ENCODE measurements at places on chromosomes 7 and 10.

GRCh38 chr10:42623929-42624328 lies 14.4 kb downstream of the ZNF33B start:
- DNase-seq = no peak

- no peak for DNase-seq
Observed at GRCh38 chr10:47370878-47371277, 13.2 kb downstream of the ZNF488 start.

DNA sequence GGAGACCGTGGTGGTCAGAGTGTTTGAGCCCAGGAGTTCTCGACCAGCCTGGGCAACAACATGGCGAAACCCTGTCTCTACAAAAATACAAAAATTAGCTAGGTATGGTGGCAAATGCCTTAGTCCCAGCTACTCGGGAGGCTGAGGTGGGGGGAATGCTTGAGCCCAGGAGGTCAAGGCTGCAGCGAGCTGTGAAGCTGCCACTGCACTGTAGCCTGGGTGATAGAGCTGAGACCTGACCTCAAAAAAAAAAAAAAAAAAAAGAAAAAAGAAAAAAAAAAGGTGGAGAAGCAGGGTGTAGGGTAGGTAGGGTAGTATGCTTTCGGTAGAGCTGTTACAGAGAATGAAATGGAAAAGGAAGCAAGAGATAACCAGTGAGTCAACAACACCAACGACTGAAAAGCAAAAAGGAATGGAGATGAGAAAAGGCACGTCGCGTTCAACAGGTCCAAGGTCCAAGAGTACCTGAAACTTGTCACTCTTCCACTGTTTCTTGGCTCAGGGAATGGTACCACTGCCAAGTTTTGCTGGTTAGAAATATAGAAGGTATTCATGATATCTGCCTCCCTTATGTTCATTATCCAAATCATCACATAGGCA lies 4.3 kb upstream of the RSBN1L start:
- no peak for DNase-seq

DNA sequence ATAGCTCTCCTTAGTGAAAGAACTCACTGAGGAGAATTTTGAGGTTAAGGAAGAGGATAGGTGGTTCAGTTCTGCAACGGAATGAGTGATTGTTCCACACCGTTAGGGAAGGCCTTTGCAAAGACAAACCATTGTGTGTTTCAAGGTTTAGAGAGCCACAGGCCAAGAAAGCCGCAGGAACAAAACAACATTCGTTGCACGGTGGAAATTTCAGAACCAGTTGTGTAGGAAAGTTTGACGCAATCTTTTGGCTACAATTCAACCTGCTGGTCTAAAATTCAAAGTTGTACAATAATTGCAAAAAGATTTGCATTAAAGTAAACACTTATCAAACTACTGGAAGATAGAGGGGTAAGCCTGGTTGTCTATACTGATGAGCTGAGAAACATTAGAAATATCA lies 91.4 kb downstream of the FAM107B start:
- no peak for DNase-seq

- no peak for DNase-seq
Observed at GRCh38 chr7:128841171-128841690, 11.0 kb downstream of the FLNC start.

GRCh38 chr7:25711940-25712339 lies 440.1 kb upstream of the NFE2L3 start:
- no peak for DNase-seq

- no peak for DNase-seq
Observed at GRCh38 chr10:47025540-47026300, 114.5 kb downstream of the PTPN20 start.

- DNase-seq = no peak
Observed at GRCh38 chr7:27709137-27710075, 30.6 kb upstream of the TAX1BP1 start.

DNA sequence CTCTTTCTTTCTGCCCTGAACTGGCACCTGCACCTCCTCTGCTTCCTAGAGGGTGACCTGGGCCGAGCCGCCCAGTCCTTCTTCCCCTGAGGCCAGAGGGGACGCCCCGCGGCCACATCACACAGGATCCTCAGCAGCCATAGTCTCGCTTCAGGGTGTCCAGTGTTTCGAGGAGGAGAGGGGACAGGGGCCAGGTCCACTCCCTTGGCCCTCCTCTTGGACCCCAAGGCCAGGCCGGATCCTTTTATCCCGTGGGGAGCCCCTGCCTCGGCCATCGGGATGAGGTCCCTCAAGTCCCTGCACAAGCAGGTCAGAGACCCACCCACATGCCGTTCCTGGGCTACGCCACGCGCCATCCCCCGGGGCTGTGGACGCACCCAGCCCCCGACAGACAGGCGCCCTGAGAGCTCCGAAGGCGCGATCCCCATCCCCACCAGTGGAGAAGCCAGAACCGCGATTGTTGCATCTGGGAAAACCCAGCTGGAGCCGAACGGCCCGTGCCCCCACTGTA lies 3.6 kb downstream of the BHLHA15 start:
- DNase-seq = no peak

- DNase-seq = no peak
Observed at GRCh38 chr10:53111529-53111928, 338.9 kb upstream of the MBL2 start.

DNA sequence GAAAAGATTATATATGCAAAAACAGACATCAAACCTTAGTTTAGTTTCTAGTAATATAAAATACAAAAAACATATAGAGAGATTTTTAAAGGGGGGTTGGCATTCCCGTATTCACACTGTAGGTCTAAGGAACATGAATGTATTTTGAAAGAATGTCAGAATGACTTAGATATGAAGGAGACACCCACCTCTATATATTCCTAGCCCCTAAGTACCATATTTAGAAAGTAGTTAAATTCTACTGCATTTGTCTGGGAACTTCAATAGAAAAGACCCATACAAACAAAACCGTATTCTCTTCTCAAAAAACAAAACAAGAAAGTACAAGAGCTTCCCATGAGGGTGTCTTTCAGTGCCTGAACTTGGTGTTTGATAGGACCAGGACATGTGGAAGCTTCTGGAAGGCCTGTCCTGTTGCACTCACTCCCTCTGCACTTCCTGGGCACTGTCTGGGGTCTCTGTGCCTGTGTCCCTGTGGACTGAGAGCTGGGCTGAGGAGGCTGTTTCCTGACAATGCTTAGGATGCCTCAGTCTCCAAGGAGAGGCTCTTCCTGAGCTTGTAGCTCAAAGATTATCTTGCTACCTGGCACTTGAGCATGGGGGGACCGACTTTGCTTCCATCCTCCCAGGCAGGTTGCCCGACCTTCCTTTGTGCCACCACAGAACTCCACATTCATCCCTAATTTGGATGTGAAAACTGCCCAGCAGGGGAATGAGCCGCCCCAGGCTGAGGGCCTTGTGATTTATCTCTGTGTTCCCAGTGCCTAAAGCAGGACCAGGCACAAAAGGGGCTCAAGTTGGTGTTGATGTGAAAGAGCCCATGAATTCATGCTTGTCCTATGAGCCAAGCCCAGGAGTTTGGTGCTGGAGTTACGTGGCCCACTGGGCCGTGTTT lies 44.4 kb upstream of the KLF6 start:
- DNase-seq = no peak

DNA sequence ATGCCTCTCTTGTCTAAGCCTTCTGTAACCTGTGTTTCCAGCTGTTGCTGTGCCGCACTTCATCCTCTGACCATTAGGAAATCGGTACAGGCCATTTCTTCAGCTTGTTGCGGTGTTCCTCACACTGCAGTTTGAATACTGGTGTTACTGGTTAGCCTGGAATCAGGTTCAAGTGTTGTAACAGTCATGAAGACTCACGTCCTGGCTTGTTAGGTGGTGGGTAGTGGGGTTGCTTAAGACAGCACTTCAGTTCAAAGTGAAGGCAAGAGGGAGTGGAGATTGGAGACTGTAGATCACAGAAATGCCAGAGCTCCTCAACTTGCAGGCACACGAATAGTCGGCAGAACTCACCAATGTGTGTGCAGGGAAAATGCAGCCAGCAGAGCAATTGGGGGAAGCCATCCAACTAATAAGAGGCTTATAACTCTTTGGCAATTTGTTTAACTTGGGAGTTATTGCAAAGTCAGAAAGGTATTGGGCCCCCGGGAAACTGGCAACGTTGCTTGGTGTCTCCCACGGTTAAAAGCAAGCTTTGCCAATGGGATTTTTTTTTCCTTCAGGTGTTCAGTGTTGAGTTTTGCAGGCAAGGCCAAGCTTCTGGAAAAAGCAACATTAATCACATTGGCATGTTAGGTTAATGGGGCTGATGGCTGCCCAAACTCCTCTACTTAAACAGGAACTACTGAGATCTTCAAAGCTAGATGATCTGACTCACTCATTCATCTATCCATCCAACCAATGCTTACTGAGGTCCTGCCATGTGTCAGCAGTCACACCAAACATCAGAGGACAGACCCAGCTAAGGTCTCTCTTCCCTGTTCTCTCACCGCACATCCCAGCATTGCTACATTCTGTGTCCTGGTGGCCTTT lies 380.9 kb downstream of the GATA3 start:
- DNase-seq = no peak

GRCh38 chr7:134548877-134549276 lies at the start of gene AKR1B15:
Gene AKR1B15 (plus strand): TSS chr7:134549110. CDS start chr7:134564620, 15,510 bp downstream.
- DNase-seq = no peak

- DNase-seq = no peak
Observed at GRCh38 chr7:158365267-158365666, 222.4 kb downstream of the PTPRN2 start.

DNA sequence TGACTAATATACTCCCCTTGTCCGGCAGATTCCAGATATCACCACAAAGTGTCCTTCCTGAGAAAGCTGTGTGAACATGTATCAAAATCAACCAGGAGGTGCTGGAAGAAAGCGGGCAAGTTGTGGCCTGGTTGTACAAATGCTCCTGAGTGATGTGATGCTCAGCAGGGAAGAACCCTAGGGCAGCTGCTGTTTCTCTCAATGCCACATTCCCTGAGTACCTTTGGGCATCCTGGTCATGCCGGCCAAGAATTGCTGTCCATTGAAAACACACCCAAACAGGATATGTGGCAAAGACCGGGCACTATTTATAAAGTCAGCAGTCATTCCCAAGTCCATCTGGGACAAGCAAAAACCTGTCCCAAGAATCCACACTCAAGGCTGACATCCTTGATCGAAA lies 7.8 kb upstream of the ADCY1 start:
- no peak for DNase-seq

DNA sequence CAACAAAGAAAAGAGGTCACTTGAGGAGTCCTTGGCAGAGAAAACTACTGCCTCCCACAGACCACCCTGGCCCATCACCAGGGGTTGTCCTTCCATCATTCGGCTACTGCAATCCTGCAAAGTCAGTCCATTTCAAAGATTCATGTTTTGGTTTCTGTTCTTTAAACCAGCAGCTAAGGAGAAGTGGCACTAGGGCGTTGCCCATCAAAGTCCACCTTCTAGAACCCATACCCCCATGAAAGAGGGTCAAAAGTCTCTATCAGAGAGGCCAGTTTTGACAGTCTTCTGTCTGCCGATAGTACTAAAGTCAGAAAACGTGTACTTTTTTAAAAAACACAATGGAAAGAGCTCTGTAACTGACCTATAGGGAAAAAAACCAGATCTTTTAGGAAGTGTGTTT lies 14.4 kb downstream of the CCDC6 start:
- no peak for DNase-seq

- DNase-seq = no peak
Observed at GRCh38 chr10:80538481-80539185, 931 bp downstream of the SH2D4B start.

GRCh38 chr10:78927257-78927995 lies 141.3 kb upstream of the ZMIZ1 start:
- no peak for DNase-seq

DNA sequence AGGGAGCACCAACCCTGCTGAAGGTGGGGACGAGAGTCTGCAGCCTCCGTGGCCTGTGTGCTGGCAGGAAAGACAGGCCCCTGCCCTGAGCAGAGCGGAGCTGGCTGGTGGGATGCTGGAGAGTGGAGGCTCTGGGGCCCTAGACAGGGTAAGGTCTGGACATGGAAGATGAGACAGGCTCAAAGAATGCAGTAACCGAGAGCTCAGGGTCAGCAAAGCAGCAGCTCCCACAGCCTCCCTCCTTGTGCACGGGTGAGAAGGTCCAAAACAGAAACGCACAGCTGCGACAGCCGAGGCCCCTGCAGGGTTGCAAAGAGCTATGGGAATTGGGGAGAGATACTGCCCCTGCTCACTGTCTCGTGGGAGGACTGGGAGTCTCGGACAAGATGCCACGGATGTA lies 80.5 kb downstream of the TNS3 start:
- no peak for DNase-seq

GRCh38 chr10:97134983-97135382 lies 50.8 kb downstream of the SLIT1 start:
- no peak for DNase-seq

DNA sequence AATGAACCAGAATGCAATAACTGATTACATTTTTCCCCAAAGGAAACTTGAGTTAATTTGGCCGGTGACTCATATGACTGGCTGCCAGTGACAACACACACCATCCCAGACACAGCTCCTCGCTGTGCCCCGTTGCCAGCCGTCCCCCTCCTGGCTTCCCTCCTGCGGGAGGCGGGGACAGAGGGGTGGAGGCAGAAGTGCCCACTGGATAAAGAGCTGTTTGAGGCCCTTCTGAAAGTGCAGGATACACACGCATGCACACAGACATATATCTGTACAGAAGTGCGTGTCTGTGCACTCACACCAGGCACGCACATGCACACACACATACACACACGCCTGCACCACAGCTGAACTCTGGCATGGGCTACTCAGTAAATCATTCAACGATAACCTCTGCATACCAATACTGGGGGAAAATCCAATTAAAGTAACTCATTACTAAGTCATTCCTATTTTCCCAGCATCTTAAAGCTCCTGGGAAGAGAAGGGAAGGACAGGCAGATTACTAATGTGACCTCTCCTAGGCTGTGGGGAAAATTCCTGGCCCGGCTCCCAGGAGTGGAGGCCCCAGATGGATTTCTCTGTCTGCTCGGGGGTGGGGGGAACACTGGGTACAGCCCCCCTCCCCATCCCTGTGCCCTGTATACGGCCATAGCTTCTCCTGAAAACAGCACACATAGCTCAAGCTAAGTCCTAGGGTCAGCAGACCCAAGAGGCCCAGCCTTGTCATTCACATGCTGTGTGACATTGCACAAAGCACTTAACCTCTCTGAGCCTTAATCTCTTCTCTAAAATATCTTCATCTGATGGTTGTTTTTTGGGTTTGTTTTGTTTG lies 52.3 kb upstream of the MYL10 start:
- no peak for DNase-seq

GRCh38 chr10:60433684-60434083 lies 44.0 kb upstream of the ANK3 start:
- DNase-seq = no peak

DNA sequence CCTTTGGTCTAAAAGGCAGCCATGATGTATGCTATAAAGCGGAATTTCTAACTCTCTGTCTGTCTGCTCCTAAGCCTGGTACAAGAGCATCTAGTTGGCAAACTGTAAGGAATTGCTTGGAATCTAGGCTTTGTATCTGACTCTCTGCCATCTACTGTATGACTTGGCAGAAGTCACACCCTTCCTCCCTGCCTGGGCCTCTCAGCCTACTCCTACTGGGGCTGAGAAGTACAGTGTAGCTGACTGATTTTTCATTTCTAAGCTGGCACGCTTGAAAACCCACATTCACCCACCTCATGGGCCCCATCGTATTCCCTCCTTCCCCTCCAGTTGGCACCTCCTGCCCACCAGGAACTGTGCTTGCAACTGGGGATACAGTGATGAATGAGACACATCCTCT lies 435.2 kb downstream of the PLXNA4 start:
- DNase-seq = no peak

GRCh38 chr10:132752378-132752777 lies 33.6 kb downstream of the NKX6-2 start:
- DNase-seq = no peak

GRCh38 chr7:76354981-76355730 lies 3.6 kb downstream of the YWHAG start:
- DNase-seq = no peak

Measured in stimulated activated naive CD4-positive, alpha-beta T cell (primary cell).